ENCODE measurements at places on chromosomes 1 and 21.

- DNase-seq = no peak
Measured at GRCh38 chr21:25370311-25370744, 237.0 kb downstream of the MRPL39 start.

GRCh38 chr1:109630081-109630897 is 10.7 kb downstream of the AMPD2 start:
- no peak for DNase-seq

DNA sequence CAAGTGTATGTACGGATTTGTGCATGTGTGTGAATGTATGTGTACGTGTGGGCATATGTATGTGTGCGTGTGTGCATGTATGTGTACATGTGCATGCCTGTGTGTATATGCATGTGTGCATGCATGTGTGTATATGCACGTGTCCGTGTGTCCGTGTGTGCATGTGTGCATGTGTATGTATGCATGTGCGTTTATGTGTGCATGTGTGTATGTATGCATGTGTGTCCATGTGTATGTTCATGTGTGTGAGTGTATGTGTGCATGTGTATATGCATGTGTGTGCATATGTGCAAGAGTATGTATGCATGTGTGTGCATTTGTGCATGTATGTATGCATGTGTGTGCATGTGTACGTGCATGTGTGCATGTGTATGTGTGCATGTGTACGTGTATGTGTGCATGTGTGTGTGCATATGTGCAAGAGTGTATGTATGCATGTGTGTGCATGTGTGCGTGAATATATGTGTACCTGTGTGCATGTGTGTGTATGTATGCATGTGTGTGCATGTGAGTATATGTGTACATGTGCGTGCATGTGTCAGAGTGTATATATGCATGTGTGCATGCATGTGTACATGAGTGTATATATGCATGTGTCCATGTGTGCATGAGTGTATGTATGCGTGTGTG is 15.6 kb downstream of the EPHA8 start:
- no peak for DNase-seq

DNA sequence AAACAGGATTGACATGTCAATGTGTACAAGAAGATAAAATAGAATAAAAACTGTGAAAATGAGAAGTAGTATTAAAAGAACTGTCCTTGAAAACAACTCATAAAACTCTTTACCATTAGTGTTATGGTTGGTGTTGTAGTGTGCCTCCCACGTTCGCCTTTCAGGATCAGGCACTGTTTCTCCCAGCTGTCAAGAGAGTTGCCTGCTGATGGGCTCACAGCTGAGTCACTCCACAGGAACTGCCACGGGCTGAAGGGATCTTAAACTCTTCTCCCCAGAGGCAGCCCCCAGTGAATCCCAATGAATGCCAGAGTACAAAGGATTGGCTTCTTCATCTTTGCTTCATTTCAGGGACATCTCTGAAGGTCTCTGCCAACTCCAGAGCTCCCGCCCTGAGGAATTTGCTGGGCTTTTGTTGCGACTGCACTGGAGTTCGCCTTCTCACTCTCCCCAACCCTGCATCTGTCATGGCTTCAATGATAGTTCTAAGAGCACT is 119.6 kb downstream of the ADGRL2 start:
- no peak for DNase-seq

DNA sequence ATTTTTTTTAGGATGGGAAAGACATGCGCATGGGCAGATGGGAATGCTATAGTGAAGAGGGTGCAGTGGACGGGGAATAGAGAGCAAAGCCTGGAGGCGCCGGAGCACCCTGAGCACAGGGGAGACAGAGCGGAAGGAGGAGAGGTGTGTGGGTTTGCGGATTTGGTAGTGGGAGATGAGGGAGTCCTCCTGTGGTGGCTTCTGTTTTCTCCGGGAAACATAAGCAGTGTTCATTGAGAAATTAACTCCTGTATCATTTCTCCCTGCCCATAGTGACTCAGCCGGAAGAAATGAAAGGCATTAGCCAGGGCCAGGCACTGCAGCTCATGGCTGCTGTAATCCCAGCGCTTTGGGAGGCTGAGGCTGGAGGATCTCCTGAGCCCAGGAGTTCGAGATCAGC is 4.7 kb upstream of the PTPRF start:
- DNase-seq = no peak

- DNase-seq = no peak
Measured at GRCh38 chr1:67367370-67368045, 59.8 kb downstream of the IL12RB2 start.

All from GM12891 (cell line).